Ecto neural progenitor cell (in vitro differentiated cells): ENCODE measurements at places on chromosomes 1 and 21.

GRCh38 chr1:208166340-208167138 is 77.6 kb downstream of the PLXNA2 start:
- no peak for DNase-seq

DNA sequence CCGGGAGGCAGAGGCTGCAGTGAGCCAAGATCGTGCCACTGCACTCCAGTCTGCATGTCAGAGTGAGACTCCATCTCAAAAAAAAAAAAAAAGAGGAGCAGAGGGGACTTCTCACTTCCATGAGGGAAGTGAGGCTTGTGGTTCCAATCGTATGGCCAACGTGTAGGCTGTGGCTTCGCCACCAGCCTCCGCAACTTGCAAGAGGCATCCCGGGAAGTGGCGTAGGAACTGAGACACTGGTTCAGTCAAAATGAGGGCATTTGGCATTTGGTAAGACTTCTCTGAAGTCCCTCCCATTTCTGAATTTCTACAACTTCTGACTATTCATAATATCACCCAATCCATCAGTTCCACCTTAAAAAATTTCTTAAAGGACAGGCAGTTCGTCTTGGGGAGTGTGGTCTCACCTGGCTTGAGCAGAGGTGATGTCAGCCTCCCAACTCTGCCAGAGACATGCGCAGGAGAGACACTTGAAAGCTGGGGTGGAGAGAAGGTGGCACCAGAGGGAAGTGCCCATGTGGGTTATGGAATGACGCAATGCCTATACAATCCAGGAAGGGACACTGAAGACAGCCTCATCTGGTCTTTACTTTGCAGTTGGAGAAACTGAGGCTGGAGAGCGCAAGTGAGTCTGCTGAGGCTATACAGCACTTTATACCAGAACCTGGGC is 17.2 kb downstream of the KAZN start:
- DNase-seq: no peak

DNA sequence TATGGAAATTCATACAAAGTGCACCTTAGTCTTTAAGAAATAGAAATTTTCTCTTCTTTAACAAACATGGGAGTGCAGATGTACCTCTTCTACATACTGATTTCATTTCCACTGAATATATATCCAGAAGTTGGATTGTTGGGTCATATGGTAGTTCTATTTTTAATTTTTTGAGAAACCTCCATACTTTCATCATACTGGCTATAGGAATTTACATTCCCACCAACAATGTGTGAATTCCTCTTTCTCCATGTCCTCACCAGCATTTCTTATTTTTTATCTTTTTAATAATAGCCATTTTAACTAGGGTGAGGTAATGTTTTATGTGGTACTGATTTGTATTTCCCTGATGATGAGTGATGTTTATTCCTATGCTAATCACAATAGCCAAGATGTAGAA is 87.5 kb downstream of the RGS2 start:
- DNase-seq: no peak

- no peak for DNase-seq
Measured at GRCh38 chr21:34885125-34885524, 164.0 kb downstream of the RUNX1 start.

DNA sequence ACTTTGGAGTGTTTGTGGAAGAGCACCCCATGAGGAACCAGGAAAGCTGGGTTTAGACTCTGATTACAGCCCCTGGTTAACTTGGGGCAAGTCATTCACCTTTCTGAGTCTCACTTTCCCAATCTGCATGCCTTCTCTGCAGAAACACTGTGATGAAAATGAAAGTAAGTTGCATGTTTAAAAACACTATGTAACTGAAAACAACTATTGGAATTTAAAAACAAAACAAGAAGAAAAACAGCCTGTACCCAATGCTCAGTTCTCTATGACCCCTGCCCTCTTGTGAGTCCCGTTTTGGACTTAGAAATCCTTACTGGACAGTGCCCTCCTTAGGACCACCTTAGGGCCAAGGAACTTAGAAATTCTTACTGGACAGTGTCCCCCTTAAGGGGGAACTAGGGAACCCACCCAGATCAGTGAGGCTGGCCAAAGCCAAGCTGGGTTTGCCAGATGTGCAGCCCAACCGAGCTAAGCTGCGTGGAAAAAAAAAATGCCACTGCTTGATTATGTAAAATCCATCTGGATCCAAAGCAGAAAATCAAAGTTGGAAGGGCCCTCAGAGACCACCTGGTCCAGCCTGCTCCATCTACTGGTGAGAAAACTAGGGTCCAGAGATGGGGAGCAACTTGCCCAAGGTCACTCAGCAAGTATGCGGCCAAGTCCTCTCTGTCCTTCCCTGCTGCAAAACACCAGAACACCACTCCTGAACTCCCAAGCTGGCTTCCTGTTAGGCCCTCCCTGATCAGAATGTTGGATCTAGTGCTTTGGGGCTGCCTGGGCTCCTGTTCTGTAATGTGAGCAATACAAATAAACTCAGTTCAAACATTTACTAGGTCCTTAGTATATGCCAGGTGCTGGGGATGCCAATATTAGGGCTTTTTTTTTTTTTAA is 77.7 kb downstream of the MRPL37 start:
- DNase-seq: no peak
